GM06990 (cell line): ENCODE measurements at places on chromosomes 7 and 10.

GRCh38 chr10:121154846-121155245 is 303.7 kb downstream of the WDR11 start:
- DNase-seq: no peak

GRCh38 chr7:101172005-101172853 is 6.9 kb upstream of the VGF start:
- peak; percentile 27 for DNase-seq

GRCh38 chr10:60920479-60920878 is 23.5 kb downstream of the RHOBTB1 start:
- DNase-seq: no peak

DNA sequence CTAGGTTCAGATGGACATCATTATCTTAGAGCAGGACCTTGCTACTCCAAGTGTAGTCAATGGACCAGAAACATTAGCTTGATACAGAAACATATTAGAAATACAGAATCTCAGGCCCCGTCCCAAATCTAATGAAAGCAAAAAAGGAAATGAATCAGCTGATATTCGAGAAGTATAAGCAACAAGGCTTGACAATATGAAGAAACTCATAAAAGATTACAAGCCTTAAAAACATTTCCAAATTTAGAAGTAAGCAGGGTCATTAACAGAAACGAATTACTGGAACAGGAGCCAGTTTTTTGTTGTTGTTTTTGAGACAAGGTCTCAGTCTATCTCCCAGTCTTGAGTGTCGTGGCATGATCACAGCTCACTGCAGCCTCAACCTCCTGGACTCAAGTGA is 40.5 kb upstream of the GSAP start:
- DNase-seq: no peak
